ENCODE measurements at places on chromosomes 2 and 18.

DNA sequence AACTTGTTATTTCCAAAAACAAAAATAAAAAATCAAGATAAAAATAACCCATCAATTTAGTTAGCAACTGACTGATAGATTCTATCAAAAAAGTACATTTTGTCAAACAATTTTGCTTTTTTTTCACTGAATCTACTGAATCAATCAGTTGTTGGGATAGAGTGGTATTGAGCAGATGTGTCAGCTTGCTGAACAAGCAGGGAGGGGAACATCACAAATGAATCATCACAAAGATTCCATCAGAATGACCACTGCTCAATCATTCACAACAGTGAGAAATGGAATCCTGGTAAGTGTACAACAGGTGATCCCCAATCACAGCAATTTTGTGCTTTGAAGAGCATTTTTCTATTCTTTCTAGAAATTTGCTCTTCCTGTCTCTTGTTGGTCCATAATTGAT lies 12.3 kb upstream of the SLC14A2 start:
- no peak for DNase-seq

DNA sequence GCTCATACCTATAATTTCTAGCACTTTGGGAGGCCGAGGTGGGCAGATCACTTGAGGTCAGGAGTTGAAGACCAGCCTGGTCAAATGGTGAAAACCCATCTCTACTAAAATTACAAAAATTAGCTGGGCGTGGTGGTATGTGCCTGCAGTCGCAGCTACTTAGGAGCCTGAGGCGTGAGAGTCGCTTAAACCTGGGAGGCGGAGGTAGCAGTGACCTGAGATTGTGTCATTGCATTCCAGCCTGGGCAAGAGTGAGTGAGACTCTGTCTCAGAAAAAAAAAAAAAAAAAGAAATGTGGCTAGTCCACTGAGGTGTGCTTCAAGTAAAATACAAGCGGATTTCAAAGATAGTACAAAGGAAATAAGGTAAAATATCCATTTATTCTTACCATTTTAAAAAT lies 46.2 kb downstream of the RBKS start:
- DNase-seq = no peak

DNA sequence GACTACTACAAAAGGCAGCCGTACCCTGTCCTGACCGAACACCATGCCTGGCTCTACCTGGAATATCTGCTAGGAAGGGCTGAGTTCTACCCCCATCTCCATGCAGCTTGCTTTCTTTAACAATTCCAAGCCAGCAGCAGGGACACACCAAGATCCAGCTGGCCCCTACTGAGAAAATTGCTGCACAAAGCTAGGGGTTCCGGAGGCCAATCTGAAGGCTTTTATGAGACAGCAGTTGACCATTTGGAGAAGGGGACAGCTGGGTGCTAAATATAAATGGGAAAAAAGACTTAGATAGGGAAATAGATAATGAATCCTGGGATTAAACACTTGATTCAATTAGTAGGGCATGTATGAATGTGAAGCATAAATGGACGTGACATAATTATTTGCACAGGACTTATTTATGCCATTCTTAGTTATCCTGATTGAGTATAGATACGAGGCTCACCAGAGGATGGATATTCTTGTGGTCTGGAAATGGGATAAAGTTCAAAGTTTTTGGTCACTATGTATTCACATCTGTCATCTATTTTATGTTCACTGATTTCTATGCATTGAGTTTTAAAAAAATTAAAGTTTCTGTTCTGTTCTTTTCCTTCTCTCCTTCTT lies 204.0 kb downstream of the ZNF521 start:
- no peak for DNase-seq

DNA sequence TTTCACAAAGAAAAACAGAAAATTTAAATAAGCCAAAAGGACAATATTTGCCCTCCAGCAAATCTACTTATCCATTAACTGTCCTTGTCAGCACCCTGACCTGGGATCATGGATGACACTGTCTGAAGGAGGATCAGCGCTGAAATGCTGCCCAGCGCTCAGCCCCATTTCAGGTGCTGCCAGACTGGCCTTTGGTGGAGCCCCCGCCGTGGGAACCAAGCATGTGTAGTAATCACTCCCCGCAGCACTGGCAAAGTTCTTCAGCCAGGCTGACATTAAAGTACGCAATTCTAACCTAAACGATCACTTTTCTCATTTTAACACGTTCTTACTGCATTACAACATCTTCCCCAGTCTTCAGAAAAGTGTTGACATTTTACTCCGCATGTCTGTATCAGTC lies 108.6 kb upstream of the GPC1 start:
- no peak for DNase-seq

DNA sequence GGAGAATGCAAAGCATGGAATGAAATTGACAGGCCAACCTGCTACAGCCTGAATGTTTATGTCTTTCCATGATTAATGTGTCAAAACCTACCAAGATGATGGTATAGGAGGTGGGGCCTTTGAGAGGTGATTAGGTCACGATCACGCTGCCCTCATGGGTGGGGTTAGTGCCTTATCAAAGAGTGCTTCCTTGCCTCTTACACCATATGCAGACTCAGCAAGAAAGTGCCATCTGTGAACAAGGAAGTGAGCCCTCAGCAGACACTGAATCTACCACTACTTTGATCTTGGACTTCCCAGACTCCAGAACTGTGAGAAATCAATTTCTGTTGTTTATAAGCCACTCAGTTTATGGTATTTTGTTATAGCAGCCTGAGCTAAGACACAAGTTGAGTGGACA lies 147.5 kb upstream of the BCL2L11 start:
- no peak for DNase-seq

GRCh38 chr18:44682201-44682870 lies 1.6 kb downstream of the SETBP1 start:
- no peak for DNase-seq

GRCh38 chr2:85405201-85406059 lies 4.7 kb downstream of the CAPG start:
- no peak for DNase-seq
